ENCODE measurements at places on chromosomes 4 and X.
A peak's percentile ranks its signal among the peaks of the same experiment; 100 is the strongest.

GRCh38 chr4:9970399-9971011 is 50.8 kb downstream of the SLC2A9 start:
- DNase-seq, result no peak

DNA sequence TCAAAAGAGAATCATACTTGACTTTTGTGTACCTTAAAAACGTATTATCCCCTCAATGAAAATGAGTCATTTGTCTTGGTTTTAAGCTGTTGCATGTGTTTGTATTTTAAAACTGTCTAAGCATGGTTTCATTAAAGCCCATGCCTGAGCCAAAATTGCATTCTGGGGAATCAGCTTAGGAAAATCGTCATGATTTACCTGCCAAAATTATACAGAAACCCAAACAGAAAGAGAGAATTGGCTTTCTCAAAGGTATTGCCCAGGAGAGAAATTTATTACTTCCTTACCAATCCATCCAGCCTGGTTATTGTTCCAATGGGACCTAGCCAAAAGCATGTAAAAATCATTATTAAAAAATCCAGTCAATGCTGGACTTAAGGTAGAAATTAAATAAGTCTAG is 37.6 kb downstream of the GPR174 start:
- DNase-seq, result no peak

- no peak for DNase-seq
These were observed 18.8 kb upstream of the TBC1D8B start for GRCh38 chrX:106783716-106784115.

DNA sequence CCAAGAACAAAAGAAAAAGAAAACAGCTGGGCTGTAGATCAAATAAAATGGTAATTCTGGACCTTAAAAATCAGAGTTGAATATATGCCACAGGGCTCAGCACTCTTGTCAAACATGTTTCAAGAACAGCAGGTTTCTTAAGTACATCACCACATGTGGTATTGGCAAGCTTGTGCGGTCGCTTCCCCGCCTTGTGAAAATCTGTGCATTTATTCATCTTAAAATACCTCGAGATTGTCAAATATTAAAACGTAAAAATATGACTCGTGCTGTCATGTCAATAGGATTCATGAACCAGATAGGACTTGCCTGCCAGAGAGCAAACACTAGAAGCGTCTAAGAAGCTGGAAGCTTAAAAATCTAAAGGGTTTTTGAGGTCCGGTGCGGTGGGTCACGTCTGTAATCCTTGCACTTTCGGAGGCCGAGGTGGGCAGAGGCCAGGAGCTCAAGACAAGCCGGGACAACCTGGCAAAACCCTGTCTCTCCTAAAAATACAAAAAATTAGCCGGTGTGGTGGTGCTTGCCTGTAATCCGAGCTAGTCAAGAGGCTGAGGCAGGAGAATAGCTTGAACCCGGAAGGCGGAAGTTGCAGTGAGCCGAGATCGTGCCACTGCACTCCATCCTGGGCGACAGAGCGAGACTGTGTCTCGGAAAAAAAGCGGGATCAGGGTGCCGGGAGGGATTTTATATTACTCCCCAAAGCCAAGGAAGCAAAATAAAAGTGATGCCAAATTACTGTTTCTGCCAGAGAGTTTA is 40.2 kb upstream of the TMEM154 start:
- no peak for DNase-seq

DNA sequence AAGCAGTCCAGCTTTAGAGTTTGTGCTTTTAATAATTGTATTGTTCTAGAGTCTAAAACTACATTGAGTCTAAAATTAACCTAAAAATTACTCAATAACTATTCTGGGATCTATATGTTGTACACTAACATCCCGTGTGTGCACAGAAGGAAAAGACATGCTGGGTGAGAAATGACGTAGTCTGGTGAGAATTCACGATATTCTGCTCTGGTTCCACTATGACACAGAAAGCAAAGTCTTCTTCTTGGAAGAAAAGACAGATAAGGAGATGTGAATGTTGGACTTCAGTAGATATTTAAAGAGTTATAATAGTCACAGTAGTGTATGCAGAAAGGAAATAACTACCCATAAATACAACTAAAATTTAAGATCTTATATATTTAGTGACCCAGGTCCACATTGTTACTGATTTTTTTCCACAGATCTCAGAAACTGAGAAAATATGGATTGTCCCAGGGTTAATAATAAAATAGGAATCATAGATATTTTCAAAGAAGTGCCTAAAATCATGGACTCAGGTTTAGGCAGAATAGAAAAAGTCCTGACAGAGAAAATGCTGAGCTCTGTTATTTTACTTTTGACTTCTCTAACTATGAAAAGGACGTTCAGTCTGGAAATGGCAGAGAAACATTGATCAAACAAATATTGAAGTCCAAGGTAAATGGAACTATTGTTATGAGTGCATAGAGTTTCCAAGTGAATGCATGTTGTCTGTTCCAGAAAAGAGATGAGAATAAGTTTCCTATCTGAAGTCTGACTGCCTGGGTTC is 170.7 kb downstream of the ANKRD50 start:
- DNase-seq, result no peak

- DNase-seq, result no peak
These were observed 196.5 kb downstream of the ARHGAP10 start for GRCh38 chr4:147928400-147928799.

GRCh38 chr4:23734000-23734399 is 155.8 kb downstream of the PPARGC1A start:
- no peak for DNase-seq

GRCh38 chr4:63553123-63553522 is 856.1 kb downstream of the TECRL start:
- DNase-seq, result no peak

DNA sequence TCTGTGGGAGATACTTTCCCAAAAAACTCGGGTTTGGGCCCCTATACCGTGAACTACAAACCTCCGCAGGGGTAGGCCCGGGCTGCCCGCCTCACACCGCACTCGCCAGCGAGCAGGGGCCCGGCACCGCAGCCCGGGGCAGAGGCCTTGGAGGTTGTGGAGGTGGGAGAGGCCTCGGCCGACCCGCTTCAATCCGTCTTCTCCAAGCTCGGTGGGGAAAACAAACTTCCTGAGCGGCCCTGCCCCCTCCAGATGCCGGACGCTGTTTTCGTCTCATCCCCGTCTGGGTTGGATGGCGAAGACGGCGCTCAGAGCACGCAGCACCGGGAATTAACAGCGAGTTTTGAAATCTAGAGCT is 442 bp upstream of the MCUB start:
- DNase-seq, result no peak

GRCh38 chrX:40326186-40326965 is 228.6 kb upstream of the BCOR start:
- no peak for DNase-seq

DNA sequence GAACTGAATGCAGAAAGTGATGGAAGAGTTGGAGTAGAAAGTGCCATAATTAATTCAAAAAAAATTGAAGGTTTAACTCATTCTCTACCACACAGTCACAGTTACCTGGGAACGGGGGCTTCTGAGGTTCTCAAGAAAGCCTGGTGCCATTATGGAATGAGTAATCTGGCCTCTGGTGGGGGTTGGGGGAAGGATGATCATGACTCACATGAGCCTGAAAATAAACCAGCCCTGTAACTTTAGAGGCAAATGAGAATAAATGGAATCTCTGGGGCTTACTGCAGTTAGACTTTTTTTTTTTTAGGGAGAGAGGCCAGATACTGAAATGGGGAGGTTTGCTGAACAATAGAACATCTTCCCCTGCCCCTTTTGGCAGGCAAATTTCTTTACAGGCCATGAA is 55.3 kb downstream of the SOD3 start:
- DNase-seq, result peak; percentile 90

GRCh38 chr4:102665527-102665926 is 95.2 kb downstream of the MANBA start:
- DNase-seq, result no peak

DNA sequence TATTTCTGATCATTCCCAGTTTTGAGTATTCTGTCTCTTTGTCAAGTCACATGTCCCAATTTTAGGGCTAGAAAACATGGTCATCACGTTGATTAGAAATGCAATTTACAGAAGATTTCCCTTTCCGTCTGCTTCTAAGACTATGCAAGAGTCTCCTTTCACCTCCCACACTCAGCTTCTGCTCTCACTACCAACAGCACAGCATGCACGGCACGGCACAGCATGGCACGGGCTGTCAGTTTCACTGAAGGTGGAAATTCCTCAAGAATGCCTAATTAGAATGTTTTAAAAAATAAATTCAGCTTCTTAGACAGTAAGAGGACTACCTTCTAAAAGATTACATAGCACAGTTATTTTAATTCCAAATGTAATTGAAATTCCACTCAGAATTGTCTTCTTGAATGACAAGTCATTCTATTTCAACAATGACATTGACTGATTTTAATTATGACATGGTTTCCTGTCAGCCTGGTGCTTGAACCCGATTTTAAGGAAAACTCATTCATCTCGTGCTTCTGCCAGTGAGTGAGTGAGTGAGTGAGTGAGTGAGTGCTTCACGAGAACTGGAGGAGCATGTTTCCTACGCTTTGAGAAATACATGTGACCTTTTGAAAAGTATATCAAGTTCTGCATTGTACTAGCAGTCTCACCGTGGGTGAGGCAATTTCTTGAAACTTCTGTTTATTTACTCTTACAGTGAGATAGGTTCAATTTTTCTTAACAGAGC is 124.8 kb upstream of the SORBS2 start:
- no peak for DNase-seq

DNA sequence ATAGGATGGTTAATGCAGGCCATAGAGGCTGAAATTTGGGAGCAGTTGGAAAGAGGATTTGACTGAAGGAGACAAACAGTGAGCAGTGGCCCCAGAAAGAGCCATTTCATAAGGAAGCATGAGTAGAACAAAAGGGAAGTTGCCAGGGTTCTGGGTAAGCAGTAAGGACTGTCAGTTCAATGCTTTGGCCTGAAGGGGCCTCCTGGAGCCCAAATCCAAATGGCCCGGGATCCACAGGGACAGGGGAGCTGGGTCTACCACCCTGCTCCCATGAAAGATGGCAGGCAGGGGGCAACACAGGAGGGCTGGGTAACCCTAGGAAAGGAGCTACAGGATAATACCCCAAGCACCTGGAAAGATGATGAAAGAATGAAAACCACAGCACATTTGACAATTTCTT is 4.1 kb upstream of the INTS6L start:
- DNase-seq, result no peak

DNA sequence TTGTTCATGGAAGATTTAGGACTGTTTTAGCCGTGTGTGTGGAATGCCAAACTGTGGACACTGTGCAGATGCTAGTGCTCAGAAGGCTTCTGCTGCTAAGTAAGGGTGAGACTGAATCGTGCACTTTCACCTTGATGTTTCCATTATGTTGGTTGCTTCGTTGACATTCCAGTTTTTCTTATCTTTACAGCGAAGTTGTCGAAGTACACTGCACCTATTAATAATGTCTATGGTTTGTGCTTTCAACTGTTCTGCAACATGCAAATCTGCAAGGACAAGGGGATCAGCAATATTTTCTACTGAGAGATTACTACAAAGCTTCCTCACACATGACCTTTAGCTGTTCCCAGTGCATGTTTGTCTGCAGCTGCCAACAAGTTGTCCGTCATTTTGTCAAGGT is 67.7 kb downstream of the UGT2A3 start:
- DNase-seq, result no peak

DNA sequence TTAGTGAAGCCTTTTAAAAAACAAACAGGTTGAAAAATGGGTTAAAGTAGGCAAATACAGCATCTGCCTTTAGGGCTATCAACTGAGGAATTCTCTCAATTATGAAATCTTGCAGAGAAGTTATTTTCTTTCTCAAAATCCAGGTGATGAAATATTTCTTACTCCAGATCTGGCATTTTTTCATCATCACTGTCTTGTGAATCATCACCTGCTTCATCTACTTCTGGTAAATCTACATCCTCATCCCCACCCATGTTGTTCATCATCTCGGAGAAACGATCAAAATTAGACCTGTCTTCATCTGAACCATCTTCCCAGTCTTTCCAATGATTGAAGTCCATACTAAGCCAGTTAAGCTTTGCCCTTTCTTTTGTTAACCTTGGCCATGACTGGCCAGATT is 33.3 kb upstream of the HPF1 start:
- no peak for DNase-seq

DNA sequence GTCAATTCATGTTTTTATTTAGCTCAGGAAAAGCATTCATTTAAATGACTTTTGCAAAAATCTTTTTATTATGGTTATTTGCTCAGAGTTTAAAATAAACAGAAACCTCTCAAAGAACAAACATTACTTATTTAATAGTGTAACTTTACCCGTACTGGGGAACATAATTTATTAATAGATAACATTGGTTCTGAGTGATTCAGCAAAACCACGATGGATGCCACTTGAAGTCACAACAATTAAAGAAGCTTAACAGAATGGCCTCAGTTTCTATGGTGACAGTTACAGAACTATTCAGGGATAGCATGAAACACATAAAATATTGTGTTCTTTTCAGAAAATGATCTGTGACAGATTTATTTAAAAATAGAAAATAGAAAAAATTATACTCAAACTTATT is 368.7 kb downstream of the CCSER1 start:
- DNase-seq, result no peak

GRCh38 chr4:123233136-123233768 is 163.3 kb upstream of the SPRY1 start:
- DNase-seq, result no peak

- no peak for DNase-seq
These were observed 37.7 kb upstream of the ADAMTS3 start for GRCh38 chr4:72606751-72607150.

GRCh38 chr4:95215991-95216605 is 332.7 kb downstream of the UNC5C start:
- no peak for DNase-seq
